Omental fat pad (tissue), 4 donors: ENCODE measurements at places on chromosomes 6 and 20. TPM values are rescaled to one million over a fixed set of nuclear protein-coding genes. Genes with fewer than 3 reads are reported as not detected.

BHLHE23 gene
- total RNA-seq = not detected

XKR7 gene
- not detected for total RNA-seq

ATP6V1G2 gene
- total RNA-seq = 2.6 TPM

- DNase-seq = no peak
Observed at GRCh38 chr6:123587838-123588545, 48.8 kb downstream of the TRDN start.

- no peak for DNase-seq
Observed at GRCh38 chr6:26598267-26598666, 1.5 kb downstream of the ABT1 start.

DNA sequence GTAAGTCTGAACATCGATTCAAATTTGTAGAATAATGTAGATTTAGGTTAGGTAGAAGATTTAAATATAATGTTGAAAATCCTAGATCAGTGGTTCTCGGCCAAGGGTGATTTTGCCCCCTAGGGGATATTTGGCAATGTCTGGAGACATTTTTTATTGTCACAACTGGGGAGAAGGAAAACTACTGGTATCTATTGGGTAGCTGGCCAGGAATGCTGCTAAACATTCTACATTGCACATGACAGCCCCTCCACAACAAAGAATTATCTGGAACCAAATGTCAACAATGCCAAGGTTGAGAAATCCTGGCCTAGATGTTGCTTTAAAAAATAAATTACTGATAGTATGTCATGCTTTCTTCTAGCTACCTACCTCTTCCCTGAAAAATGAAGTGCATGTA, 76.1 kb downstream of the HIVEP2 start:
- DNase-seq = no peak

DNA sequence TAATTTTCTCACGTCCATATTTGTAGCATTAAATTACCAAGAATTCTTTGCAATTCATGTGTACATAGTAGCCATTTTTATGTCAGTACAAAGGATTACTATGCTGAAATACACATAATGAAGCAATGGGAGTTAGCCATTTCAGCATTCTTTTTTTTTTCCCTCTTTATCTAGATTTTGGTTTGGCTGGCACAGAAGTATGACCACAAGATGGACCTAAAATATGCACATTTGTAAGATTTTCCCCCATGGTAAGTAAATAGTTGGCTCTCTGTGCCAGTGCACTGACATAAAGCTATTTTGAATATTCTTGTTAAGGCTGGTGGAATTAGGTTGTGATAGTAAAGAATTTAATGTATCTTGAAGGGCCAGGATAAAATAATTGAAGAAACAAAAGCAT, 486.1 kb upstream of the BTBD3 start:
- no peak for DNase-seq

DNA sequence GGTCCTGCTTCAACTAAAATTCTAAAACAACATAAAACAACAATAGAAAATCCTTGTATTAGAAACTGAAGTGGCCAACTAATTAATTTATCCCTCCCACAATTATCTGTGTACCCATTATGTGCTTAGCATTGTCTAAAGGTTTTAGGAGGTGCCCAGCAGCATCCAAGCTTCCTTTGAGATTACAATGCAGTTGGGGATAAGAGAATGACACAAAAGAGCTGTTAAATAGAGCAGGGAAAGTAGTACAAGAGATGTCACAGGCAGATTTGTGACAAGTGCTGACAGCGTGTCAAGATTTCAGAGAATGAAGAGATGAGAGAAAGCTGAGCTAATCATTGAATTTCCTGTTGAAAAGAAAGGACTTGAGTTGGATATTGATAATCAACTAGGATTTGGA, 204.8 kb downstream of the OTOR start:
- DNase-seq = no peak

DNA sequence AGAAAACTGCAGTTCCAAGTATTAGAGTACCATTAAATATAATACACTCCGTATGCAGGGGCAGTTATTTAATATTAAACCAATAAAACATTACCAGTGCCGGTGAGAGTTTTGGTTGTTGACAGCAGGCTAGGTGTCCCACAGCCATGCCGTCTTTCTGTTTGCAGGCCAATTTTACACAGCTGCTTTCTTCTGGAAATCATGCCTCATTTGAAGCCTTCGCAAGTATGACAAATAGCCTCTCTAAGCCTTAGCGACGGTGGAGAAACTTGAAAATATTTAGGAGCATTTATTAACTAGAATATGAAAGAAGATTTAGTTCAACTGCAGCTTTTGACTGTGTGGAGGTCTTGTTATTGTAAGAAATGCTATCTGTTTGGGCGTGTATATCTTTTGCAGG, 226.0 kb downstream of the BMP2 start:
- no peak for DNase-seq

DNA sequence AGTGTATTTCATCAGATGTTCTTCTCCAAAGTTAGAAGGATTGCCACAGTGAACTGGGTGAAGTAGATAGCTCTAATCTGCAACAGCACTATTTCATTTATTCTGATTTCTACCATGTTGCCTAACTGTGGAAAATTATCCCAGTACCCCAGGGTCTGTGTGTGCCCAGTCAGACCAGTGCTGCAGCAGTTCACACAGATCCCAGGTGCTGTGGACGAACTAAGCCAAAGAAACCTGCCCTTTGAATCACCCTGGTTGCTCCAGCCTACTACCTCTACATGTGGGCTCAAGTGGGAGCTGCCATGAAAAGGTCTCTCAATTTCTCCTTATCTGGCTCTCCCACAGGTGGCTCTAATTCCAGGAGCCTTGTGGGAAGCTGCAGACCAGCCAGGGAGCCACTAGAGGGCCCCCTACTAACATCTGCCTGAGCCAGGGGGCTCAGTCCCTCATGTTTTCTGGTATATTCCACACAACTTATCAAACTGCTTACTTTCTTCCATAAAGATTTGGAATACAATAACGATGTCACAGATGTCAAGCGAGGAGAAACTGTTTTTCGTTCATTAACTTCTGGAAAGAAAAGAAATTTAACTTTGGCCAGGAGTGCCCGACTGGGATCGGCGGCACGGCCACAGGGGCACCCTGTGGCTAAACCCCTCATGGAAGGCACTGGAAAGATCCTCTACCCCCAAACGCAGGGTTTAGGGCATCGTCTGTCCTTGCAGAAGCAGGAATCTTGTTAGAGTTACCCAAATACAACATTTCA, 31.6 kb upstream of the LY86 start:
- DNase-seq = no peak
